ENCODE measurements at places on chromosomes 4 and X.

DNA sequence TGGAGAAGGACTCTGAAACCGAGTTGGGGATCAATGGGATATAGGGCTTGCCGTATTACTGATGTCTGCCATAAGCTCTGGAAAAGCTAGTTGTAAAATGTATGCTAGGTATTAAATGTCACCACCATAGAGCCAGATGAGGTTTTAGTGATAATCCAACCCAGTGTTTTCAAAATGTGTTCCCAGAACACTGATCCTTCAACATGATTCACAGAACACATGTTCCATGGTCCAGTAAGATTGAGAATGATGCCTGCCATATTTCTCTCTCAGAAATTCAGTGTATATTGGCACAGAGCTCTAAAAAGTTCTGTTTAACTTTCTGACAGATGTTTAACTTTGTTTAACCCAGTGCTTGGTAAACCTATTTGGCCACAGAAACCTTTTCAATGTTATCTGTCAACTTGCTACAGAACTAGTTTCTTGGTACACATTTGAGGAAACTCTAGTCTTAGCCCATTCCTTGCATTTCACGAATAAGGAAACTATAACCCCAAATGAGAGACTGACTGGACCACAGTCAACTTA lies 160.2 kb downstream of the PALLD start:
- DNase-seq, result no peak

GRCh38 chr4:29066861-29067260 lies 1653.3 kb upstream of the PCDH7 start:
- no peak for DNase-seq

GRCh38 chr4:35754047-35754446 lies 490.3 kb downstream of the ARAP2 start:
- DNase-seq, result no peak

GRCh38 chrX:84339507-84340364 lies 151.7 kb upstream of the RPS6KA6 start:
- DNase-seq, result no peak

DNA sequence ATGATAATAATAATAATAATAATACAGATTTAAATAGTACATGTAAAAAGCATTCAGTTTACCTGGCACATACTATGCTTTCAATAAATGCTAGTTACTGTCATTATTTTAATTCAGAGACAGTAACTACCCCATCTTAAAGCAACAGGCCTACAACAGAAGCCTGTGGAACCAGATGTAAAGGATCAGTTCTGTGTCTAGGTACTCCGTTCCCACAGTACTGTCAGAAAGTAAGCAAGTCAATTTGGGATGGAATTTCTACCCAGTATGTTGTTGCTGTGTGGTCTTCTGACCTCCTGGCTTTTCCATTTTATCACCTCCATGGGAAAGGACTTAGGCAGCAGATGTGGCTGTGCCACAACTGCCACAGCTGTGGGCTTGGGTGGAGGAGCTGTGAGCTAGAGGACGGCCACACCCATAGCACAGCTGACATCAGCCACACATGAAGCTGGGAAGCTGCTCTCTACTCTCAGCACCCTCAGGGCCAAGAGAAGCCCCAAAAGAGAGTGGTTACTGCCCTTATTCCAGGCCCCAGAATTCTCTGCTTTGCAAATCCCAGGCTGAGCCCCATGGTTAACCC lies 102.8 kb downstream of the CBR4 start:
- DNase-seq, result no peak

DNA sequence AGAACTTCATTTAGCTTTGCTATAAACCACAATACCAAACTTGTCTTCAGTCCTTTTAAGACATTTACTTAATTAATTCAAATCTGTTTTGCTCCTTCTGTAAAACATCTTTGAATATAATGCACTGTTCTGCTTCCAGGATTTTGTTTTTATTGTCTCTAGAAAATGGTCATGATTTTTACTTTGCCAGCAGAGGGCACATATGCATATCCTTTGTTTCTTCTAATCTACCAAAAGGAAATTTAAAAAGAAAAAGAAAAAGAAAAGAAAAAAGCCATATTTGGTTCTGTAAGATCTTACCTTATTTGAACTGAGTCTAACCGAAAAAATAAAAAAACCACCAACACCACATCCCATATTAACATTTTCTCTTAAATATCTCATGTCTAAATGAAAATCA lies 101.9 kb upstream of the CCSER1 start:
- DNase-seq, result no peak

- DNase-seq, result no peak
Measured at GRCh38 chrX:133373386-133374079, 41.8 kb downstream of the GPC4 start.

DNA sequence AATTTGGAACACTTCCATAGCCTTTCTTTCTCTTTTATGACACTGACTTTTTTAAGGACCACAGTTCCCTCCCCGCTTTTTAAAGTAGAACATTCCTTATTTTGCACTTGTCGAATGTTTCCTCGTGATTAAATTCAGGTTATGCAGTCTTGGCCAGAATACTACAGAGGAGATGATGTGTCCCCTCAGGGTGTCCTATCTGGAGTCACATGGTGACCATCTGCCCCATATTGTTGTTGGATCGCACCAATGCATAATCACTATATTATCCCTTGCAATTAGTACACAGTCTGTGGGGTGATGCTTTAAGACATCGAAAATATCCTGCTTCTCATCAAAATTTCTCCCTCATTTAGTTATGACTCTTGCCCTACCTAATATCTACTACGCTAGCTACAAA lies 27.4 kb downstream of the WDFY3 start:
- DNase-seq, result no peak

GRCh38 chr4:8120501-8120900 lies 38.1 kb downstream of the ABLIM2 start:
- DNase-seq, result no peak

- DNase-seq, result peak; percentile 3
Measured at GRCh38 chr4:43132010-43132582, 239.6 kb downstream of the GRXCR1 start.

DNA sequence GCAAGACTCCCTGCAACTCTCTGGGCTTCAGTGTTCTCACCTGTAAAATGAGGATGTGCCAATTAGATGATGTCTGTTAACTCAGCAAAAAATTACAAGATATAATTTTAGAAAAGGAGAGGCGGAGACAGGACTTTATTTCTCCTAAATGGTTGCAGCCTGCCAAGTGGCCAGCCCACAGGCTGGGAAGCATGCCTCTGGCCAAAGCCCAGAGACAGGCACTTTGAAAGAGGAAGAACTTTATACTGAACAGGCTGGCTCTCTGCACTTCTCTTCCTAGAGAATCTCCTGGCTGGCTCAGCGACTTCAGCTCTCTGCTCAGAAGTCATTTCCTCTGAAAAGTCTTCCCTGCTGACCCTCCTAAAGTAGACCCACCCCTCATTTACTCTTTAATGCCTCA lies 3.7 kb downstream of the PRDM5 start:
- no peak for DNase-seq

GRCh38 chrX:152926279-152926678 lies 28.4 kb downstream of the ZNF185 start:
- DNase-seq, result peak; percentile 21

GRCh38 chr4:168265327-168265726 lies 53.2 kb downstream of the DDX60 start:
- no peak for DNase-seq

GRCh38 chr4:142324572-142324971 lies 521.5 kb downstream of the INPP4B start:
- no peak for DNase-seq

DNA sequence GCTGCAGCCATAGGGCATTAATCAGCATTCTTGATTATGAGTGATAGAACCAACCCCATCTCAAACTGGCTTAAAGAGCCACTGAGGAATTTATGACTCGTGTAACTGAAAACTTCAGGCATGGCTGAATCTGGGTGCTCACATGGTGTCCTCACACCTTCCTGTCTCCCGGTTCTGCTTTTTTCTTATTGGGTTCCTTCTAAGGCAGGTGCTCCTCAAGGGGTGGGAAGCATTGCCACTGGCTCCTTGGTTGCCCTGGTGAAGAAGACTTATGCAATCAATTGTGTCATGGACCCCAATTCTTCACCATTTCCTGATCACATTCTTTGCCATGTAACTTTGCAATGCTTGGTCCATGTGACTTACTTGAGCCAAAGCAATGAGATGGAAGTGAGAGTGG lies 4.3 kb upstream of the ZCCHC4 start:
- no peak for DNase-seq

DNA sequence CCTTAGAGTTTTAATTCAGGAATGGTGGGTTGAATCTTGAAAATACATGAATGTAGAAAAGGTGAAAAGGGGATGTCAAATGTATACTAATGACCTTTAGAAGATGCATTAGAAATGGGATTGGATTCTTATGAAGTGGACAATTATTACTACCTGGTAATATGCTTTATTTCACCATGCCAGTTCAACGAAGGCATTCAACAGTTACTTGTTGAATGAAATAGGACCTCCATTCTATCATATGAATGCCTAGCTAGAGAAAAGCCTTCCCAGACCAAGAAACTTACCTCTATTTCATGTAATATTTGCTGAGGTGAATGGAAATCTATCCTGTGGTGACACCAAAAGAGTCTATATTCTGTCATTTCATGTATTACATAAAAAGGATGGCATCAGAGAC lies 34.6 kb upstream of the SFRP2 start:
- DNase-seq, result no peak

GRCh38 chrX:101550362-101550750 lies at the start of gene ARMCX1:
Gene ARMCX1, plus strand, starts transcription at chrX:101550547. Its CDS starts 2,384 bp downstream, at chrX:101552931.
- peak; percentile 2 for DNase-seq

GRCh38 chr4:113641025-113641431 lies 120.5 kb downstream of the CAMK2D start:
- DNase-seq, result no peak

- DNase-seq, result no peak
Measured at GRCh38 chr4:187258651-187259401, 535.2 kb upstream of the FAT1 start.

DNA sequence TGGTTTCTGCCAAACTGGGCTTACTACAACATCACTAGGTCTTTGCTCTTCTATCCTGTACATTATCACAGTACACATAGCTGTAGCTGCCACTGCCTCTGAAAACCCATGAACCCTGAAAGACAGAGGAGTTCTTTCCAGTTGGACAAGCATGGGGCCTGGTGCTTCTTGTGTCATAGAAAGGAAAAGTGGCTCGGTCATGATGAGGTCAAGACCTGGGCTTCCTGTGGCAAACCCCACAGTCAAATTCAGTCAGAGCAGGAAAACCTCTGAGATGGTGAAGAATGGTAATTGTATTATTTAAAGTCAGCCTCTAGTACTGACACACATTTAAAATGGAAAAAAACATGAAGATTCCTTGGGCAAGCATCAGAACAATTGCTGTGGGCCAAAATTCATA lies 133.3 kb upstream of the PRPS2 start:
- no peak for DNase-seq

GRCh38 chr4:114277690-114278089 lies 298.2 kb upstream of the ARSJ start:
- DNase-seq, result no peak

GRCh38 chr4:140963883-140964282 lies 169.4 kb downstream of the RNF150 start:
- no peak for DNase-seq

GRCh38 chr4:28388471-28388870 lies 1527.8 kb downstream of the STIM2 start:
- no peak for DNase-seq

DNA sequence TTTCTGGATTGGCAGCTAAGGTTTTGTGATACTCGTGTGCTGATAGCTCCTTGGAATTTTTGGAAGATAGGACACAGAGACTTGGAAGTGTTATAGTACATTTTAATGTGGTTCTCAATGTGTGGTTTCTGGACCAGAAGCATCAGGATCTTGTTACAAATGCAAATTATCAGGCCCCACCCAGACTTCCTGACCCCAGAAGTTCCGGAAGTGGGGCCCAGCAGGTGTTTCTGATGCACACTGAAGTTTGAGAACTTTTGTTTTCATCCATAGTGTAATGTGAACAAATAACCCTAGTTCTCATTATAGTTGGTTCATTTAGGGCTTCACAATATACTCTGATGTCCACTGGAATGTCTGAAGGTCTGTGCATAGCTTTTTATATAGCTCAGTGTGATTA lies 49.6 kb downstream of the LAMP2 start:
- no peak for DNase-seq

DNA sequence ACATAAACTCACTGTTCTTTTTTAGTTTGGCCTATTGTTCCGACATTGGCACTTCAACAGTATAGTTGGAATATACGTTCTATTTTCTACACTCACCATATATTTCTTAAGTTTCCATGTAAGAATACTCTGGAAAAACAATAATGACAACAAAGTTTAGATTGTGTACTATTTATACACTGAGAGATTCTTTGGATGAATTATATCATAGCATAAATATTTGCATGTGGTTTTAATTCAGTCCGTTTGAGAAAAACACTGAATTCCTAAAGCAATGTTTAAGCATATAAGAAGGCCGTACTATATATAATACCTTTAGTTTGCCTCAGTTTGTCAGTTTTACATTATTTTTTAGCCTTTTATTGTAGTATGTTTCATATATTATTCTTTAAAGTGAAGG lies 82.4 kb downstream of the RAP1GDS1 start:
- no peak for DNase-seq

- DNase-seq, result no peak
Measured at GRCh38 chrX:44093431-44093830, 120.2 kb upstream of the NDP start.

DNA sequence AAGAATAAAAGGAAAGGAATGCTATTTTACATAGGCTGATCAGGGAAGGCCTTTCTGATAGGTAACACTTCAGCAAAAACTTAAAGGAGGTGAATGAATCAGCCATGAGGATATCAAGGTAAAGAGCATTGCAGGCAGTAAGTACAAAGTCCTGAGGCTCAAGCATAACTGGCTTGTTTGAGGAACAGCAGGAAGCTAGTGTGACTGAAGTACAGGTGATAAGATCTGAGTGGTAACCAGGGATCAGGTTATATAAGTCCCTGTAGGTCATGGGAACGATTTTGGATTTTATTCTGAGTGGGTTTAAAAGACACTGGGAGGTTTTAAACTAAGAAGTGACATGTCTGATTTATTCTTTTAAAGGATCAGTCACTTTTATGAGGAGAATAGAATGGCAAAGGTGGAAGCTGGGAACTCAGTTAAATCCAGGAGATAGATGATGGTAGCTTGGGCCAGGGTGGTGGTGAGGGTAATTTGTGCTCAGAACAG lies 47.1 kb upstream of the THOC2 start:
- DNase-seq, result no peak

DNA sequence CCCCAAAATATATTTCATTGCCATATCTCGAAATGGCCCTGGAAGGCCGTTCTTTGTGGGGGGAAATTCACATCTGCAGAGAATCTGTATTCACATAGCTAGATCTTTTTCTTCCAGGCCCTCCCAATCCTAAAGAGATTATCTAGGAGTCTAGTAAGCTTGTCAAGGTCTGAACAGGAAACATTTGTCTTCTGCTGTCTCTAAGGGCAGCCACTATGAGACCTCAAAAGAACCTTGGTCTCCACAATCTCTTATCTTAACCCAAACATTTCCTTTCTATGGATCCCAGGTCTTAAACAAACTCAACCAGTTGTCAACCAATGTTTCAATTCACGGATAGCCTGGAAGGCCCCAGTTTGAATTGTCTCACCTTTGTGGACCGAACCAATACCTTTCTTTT lies 45.0 kb downstream of the CRLF2 start:
- no peak for DNase-seq

GRCh38 chr4:61493470-61493869 lies 293.3 kb downstream of the ADGRL3 start:
- DNase-seq, result no peak

GRCh38 chr4:2733844-2734574 lies 22.1 kb downstream of the TNIP2 start:
- no peak for DNase-seq
